KG1 (cell line): ENCODE measurements at places on chromosomes 16 and 17.

DNA sequence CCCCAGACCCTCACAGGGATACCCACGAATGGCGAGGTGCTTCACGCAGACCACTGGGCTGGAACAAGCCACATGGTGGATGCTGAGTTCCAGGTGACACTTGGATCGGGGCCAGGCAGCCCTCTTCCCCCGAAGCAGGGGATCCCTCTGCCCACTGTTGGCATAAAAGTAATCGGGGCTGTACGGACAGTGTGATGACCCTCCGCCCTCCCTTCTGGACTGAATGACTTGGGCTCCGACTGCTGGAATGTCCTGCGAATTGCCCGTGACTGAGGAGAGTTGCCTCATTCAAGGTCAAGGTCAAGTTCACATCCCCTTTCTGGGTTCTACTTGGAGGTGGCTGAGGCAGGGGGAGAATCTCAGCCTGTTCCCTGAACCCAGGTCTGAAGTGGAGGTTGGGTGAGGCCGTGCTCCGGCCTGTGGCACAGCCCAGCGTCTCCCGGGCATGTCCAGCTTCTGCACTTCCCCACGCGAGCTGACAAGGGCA lies 28.5 kb upstream of the CREBBP start:
- no peak for DNase-seq

DNA sequence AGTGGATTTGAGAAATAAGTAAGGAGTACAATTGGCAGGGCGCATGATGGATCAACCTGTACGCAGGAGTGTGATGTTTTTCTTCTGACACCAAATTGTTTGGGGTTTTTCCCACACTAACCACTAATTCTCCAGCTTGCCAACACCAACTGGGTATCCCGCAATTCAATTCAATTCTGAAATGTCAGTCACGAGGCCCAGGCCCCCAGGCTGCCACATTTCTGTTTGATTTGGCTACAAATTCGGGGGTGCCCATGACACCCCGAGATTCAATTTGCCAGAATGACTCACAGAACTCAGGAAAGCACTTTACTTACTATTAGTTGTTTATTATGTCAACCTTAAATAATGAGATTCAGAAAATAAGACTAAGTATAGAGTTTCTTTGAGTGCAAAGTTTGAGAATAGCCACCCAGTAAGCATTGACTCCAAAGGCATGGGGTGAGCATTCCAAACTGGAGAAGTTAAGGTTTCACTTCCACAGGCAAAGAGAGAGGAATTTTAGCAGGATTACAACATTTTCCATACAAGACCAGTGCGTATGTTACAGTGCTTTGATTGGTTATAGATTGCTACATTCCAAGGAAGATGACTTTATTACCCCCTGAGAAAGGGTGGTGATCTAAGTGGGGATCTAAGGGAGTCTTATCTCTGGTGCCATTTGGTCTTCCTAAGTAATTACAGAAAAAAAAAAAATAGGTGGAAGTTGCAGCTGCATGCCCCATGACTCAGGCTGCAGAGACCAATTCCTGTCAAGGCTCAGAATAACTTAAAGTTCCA lies 11.5 kb downstream of the SLC46A1 start:
- no peak for DNase-seq

DNA sequence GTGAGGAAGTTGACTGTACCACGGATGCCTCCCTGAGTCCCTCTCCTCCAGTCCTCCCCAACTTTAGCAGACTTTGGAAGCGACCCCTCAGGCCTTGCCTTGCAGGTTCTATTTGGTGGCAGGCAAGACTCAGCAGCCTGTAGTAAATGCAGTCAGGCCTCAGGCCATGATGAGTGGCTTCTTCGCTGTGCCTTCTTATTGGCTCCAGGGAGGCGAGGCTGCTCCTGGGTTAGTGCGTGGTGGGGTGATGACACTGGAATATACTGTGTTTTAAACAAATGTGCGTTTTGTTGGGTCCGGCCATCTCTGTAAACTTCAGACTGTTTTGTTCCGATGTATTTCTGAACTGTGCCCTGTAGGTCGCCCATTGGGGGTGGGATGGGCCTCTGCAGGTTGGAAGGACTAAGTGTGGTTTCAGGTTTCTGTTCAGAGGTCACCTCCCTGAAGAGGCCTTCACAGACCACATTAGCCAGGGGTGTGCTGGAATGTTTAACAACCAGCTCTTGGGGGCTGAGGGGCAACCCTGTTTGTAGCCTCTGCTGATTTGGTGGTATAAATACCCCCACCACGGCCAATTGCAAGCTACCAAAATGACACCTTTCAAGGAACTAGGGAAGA lies 62.5 kb downstream of the CYLD start:
- no peak for DNase-seq

GRCh38 chr17:73315471-73315870 lies 3.7 kb upstream of the CDC42EP4 start:
- DNase-seq: no peak

DNA sequence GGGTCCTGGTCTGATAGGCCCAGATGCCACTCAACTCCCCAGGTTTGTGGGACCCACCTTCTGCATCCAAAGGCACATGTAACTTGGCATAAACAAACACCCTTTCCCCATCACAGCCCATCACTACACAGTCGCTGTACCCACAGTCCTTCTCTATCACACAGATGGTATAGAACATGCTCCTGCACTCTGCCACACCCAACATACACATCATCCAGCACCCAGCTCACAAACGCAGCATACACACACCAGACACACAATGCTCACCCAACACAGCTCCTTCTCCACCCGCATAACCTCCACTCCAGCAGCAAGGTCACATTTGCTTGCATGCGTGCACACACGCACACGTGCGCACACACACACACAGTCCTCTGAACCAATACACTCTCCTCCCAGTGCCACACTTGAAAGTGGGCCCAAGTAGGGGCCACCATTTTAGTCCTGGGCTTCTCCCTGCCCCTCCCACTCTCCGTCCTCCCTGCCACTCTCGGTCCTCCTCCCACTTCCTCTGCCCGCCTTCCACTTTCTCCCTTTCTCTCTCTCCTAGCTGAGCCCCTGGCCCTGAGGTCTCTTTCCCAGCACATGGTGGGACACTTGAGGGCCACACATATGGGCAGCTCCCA lies 8.5 kb upstream of the TMEM92 start:
- DNase-seq: no peak

- DNase-seq: no peak
These were observed 2.0 kb upstream of the KRTAP2-1 start for GRCh38 chr17:41049110-41049509.
